ENCODE measurements at places on chromosomes 11 and 22.

- no peak for DNase-seq
These were observed 78.6 kb upstream of the CLPB start for GRCh38 chr11:72512956-72513355.

- DNase-seq = no peak
These were observed 218.4 kb downstream of the ADAMTS15 start for GRCh38 chr11:130666781-130667251.

DNA sequence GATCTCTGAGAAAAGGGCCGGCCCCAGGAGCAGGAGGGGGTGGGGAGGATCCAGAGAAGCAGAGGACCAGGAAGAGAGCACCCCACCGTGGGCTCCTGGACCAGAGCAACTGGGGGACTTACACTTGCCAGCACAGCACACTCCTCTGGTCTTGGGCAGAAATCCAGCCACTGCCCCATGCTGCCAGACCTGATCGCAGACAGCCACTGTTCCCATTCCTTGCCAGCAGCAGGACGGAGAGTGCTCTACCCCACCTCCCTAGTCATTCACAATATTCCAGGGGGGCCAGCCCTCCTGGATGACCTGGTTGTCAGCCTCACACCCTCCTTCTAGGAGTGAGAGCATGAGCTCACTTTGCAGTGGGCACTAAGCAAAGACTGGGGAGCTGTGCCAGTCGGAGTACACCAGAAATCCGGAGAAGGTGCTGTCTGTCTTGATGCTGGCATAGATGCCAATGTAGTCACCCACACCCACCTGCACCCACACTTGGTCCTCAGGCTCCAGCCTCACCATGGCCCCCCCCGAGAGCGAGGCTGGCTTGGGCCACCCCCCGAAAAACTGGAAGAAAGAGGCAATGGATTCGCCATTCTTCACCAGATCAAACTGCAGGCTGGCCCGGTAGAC is 1.6 kb downstream of the C1QTNF5 start:
- DNase-seq = no peak

DNA sequence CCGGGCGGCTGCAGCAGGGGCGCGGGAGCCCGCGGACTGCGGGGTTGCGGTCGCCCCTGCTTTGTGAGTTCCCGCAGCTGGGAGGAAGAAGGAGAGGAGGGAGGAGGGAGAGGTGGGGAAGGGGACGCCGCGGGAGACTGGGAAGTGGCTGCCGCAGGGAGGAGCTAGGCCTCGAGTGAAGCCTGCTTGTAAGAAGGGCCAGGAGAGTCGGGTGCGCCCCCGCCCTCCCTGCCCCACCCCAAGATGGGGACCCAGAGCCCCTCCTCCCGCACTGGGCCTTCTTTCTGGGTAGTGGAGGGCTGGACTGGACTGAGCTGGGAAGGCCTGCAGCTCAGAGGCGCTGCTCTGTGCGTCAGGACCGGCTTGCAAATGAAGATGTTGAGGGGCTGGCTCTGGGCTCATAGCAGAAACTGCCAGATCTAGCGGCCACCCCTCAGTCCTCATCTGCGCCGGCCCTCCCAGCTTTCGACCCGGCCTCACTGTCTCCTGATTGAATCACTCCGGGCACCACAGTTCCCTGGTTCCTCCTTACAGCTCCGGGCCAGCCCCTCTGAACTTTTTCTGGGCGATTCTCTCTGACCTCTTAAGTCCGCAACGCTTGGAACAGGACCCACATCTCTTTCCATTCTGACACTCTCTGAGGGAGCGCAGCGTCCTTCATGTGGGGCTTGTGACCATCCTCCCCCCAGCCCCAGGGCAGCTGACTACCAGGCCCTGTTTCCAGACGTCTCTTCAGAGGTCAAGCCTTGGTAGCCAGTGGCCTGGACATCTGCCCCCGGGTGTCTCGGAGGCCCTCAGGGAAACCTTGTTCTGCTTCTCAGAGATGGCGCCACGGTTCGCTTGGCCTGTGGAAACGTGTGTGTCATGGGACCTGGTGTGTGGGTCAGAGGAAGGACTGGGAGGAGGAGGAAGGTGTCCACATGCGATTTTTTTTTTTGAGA is 21.9 kb downstream of the SERPINH1 start:
- no peak for DNase-seq

DNA sequence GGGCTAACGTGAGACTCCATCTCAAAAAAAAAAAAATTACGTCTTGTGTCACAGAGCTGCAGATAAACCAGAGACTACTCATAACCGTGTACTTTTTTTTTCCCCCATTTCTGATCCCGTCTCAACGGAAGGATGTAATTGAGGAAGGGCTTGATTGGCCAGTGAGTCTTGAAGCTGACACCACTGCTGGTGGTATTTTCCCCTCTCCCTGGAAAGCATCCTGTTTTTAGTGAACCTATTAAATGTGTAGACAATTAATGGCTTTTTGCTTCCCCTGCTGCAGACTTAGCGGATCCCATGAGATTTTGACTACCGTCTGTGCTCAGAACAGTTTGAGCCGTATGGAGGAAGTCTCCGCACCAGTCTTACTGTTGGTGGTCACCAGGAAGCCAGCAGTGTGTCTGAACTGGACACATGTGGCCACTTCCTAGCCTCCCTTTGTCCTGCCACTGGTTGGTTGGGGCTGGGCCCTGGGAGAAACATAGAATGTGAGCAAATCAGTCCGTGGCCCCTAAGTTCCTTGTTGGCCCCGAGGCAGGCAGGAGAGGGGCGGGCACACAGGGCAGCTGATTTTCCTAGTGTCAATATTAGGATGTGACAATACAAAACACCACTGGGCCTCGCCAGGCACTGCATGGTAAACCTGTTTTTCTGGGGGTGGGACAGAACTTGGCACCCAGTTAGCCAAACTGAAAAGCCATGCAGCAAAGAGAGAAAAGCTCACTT is 3.1 kb downstream of the BIK start:
- DNase-seq = no peak

GRCh38 chr11:93718057-93718563 is 23.2 kb downstream of the TAF1D start:
- DNase-seq = no peak

DNA sequence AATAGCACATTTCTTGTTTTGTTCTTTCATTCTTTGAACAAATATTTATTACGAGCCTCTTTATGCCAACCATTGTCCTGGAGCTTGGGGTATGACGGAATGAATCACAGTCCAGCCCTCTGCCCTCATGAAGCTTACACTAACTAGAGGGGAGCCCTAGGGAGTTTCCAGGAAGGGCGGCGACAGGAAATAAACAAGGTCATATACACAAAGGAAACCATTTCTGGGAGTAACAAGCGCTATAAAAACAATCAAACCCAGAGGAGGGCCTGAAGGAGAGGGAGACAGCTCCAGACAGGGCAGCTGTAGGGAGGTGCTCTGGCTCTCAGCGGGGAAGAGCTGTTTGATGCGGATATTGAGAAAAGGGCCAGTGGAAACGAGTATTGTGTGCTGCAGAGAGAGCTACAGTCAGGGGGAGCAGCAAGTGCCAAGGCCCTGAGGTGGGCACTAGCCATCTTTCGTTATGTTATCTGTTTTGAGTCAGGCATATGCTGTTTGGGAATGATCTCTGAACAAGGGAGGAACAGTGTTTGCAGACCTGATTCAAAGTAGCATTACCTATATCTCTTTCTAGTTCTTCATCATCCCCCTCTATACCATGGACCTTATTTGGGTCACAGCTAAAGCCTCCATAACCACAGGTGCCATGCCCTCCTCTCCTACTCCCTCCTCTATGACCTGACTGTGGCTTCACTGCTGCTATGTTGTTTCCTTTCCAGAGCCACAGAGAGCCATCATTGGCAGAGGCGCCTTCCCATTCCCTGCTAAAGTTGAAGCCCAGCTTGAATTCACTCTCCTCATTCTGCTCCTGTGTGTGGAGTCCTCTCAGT is 15.3 kb upstream of the ZBTB16 start:
- no peak for DNase-seq

DNA sequence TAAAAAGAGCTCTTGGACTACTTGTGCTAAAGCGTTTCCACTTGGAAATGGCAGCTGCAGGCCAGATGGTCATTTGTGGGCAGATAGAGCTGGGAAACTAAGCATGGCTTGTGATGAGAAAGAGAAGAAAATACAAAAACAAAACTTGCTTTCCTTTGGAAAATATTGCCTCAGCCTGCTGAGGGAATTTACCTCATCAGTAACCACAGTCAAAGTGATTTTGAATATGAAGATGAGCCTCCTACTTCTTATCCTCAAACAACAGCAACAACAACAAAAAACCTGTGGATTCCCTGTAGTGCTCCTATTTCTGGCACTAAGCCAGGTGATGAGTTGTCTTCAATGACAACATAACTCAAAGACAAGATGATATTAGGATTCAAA is 62.7 kb upstream of the FIBIN start:
- DNase-seq = no peak
